ENCODE measurements at places on chromosomes 4 and X.
A peak's percentile ranks its signal among the peaks of the same experiment; 100 is the strongest.

GRCh38 chr4:14768449-14768848 lies 233.8 kb upstream of the CPEB2 start:
- DNase-seq, result no peak

DNA sequence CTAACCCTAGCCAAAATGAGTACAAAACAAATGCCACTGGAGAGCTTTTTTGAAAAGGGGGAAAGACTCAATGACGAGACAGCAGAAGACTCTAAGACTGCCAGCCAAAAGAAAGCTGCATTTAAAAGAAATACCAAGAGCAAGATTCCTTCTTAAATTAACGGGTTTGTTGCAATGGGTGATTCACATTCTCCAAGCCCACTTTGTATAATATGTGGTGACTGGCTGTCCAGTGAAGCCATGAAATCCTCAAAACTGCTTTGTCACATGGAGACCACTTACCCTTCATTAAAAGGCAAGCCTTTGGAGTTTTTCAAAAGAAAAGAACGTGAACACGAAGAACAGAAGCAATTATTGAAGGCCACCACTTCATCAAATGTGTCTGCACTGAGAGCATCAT lies 68.2 kb downstream of the MRPL1 start:
- peak; percentile 23 for DNase-seq

GRCh38 chr4:121107507-121107906 lies 35.2 kb upstream of the NDNF start:
- DNase-seq, result no peak

- no peak for DNase-seq
Measured at GRCh38 chr4:7394681-7395451, 39.9 kb downstream of the PSAPL1 start.

DNA sequence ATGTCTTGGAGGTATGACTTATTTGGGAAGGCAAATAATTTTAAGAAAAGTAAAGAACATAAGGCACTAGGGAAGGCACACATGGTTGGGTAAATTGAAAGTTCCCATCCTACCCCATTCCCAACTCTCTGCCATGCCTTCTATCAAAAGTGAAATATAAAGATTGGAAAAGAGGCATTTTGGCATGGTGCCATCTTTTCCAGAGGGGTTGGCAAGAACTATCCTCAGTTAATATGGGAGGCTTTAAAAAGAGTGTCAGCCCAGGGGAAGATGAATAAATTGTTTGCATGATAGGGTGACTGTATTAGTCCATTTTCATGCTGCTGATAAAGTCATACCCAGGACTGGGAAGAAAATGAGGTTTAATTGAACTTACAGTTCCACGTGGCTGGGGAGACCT lies 150.8 kb upstream of the BOD1L1 start:
- DNase-seq, result no peak

- DNase-seq, result no peak
Measured at GRCh38 chr4:145389550-145389949, 92.1 kb upstream of the SMAD1 start.

GRCh38 chrX:139106069-139106468 lies 394.6 kb upstream of the FGF13 start:
- peak; percentile 46 for DNase-seq

- DNase-seq, result no peak
Measured at GRCh38 chr4:153064571-153064970, 128.4 kb downstream of the FHDC1 start.

- peak; percentile 75 for DNase-seq
Measured at GRCh38 chr4:142549726-142550463, 296.2 kb downstream of the INPP4B start.

DNA sequence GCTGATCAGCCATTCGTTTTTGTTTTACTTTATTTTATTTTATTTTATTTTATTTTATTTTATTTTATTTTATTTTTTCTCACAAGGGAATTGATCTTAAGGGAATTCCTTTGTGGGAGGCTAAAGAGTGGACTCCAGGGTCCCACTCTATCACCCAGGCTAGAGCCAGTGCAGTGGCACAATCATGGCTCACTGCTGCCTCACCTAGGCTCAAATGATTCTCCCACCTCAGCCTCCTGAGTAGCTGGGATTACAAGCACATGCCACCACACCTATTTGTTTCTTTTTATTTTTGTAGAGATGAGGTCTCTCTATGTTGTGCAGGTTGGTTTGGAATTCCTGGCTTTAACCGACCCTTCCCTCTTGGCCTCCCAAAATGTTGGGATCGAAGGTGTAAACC lies 17.5 kb upstream of the PABPC4L start:
- no peak for DNase-seq

- no peak for DNase-seq
Measured at GRCh38 chrX:87299563-87300160, 217.9 kb upstream of the KLHL4 start.

DNA sequence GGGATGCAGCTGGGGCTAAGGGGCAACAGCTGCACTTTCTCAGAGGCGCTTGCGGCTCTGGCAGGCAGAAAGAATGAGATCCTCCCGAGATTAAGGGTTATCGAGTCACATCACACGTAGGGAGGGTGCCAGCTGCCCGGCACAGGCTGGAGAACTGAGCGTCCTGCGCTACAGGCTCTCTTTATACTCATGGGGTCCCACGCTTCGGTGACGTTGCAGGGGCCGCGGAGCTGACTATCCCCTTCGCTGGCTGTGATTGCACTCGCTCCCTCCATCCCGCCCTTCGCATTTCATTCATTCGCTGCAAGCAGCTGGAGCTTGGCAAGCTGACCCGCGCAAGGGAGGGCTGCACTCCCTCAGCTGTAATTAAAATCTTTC lies at the start of gene TACR3:
TSS of gene TACR3 (minus strand) at position 156 of the 378 bp plus-strand sequence. CDS start 310 bp downstream, outside the sequence.
- peak; percentile 1 for DNase-seq

DNA sequence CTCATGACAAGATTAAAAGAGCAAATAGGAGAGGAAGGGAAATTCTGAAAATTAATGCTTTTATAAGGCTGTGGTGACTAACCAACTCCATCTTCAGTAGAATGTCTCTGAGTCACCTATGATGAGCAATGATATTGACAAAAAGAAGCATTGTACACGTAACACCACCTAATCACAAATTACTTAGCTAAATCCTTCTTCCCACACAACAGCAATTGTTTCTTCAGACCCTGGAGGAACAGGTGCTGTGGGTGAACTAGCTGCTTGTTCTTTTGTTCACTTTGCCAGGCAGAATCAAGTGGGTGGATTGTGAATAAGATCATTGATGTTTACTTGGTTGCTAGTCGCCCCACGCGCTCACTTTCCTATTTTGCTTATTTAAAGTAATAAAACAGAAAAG lies 315.5 kb downstream of the CAMK2D start:
- DNase-seq, result peak; percentile 80

- DNase-seq, result no peak
Measured at GRCh38 chrX:46263494-46263893, 281.7 kb downstream of the ZNF674 start.

DNA sequence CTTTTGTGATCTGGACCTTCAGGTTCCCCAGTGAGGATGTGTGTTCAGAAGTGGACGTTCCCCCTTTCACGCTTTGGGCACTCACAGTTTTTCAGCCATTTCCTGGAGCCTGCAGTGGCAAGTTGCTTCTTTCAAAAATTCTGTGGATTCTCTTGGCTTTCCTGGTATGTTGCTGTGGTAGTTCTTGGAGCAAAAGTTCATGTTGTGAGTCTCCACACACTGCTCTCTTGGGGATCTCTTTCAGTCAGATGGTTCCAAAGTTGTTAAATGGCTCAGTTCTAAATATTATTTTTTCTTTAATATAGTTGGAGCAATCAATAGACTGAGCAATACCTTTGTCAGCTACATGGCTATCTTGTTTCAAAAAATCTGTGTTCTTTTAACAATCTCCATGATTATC lies 28.5 kb upstream of the BANK1 start:
- DNase-seq, result no peak

- DNase-seq, result no peak
Measured at GRCh38 chr4:9765091-9765490, 16.3 kb upstream of the DRD5 start.

- DNase-seq, result peak; percentile 90
Measured at GRCh38 chr4:76998251-76998901, 48.8 kb downstream of the SEPTIN11 start.

GRCh38 chr4:157992038-157992705 lies 180.7 kb downstream of the GASK1B start:
- peak; percentile 67 for DNase-seq

DNA sequence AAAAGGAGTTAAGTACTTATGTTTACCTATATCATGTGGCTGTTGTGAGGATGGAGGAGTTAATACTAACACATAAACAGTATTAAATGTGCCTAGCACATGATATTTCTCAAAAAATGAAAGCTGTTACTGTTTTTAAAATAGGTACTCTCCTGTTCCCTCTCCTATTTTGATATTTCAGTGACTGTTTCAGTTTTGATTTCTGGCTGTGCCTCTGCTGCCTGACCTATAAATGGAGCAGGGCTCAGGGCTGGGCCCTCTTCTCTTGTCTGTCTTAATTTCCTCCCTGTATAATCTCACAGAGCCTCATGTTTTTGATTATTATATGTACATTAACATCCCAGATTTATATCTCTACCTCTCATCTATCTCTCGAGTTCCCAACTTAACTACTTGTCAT lies 93.3 kb downstream of the UGT8 start:
- DNase-seq, result no peak

DNA sequence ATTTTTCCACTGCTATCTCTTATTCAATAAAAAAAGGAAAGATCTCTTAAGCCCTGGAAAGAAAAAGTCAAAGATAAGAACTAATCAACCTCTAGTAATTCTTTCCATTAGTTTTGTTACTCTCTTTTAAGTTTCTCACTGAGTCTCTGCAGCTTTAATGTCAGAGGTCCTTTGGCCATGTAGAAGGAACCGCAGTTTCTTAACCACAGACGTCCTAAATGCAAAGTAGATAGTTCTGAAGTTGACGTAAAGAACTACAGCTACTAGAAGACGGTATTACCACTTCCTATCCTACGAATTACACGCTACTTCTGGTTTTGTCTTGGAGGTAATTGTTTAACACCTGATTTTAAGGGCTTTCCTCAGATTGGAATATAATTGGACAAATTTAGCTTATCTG lies 325.9 kb downstream of the ANKRD50 start:
- no peak for DNase-seq

GRCh38 chr4:128862608-128863311 lies 53.3 kb downstream of the JADE1 start:
- DNase-seq, result no peak

- no peak for DNase-seq
Measured at GRCh38 chr4:34372815-34373214, 1871.5 kb downstream of the ARAP2 start.

DNA sequence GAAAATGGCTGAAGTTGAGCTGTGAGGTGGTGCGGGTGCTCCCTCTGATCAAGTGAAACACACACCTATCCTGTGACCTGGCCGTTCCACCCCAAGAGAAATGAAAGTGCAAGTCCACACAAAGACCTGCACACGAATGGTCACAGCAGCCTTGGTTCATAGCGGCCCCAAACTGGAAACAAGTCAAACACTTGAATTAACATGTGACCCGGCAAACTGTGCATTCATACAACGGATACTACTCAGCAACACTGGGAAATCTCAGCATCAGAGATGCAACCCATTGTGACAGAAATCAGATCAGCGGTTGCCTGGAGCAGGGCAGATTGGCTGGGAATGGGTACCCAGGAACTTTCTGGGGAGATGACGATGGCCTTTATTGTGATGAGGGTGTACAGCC lies 7.6 kb downstream of the G6PD start:
- no peak for DNase-seq

DNA sequence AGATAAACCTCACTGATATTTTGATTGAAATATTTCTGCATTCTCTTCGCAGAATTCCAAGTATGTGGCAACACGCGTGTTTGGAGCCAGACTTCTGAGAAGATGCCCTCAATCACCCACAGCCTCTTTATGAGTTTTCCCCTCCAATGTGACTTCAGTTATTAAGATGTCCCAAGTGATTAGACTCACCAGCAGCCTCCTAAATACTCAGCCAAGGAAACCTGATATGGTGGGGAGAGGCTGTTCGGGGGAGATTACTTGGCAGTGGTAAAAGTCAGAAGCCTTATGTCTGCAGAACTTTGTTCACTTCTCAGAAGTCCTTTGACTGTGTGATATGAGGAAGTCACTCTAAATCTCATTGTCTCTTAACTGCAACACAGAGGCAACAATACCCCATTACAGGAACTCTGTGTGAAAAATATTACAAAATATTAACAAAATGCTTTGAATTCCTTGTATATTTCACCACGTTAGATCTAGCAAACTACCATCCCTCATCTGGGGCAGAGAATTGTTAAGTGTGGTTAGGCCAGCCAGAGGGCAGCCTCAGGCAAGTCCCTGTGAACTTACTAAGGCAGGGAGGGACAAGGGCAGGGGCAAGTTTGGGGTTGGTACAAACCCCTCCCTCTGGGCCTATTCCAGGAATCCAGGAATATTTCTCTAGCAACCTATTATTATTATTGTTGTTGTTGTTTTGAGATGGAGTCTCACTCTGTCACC lies 151.4 kb upstream of the USP9X start:
- DNase-seq, result peak; percentile 84

DNA sequence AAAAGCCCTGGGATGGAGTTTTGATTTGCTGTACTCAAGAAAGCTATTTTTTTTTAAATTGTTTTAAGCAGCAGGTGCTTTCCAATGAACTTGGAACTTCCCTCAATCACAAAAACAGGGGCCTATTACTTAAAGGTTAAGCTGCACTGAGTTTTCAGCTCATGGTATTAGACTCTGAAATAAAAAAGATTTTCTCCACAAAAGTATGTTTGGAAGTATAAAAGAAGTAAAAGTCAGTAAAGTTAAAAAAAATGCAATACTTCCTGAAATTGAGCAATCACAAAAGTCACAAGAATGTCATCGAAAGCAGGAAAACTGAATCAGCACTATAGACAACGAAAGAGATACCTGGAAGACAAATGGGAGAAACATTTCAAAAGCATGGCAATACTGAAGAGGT lies 38.9 kb upstream of the PLAC8 start:
- DNase-seq, result no peak

DNA sequence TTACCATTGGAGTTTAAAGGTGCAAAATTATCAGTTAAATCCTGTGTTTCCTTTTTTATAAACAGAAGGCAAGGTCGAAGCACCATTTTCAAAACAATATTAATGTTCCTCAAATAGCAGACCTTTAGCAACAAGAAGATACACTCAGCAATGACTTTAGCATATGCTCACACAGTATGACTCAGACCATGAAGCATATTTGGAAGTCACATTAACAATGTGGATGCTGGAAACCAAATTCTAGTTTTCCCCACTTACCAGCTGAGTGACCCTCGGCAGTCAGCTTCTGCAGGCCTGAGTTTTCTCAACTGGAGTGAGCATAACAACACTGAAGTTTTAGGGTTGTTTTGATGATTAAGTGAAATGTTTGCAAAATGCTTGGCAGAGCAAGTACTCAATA lies 130.5 kb downstream of the ANK2 start:
- peak; percentile 34 for DNase-seq

- DNase-seq, result no peak
Measured at GRCh38 chr4:41065434-41066006, 148.8 kb downstream of the APBB2 start.

- no peak for DNase-seq
Measured at GRCh38 chr4:173174594-173175012, 6.0 kb downstream of the GALNT7 start.

- peak; percentile 14 for DNase-seq
Measured at GRCh38 chr4:5785806-5786680, 75.0 kb downstream of the EVC start.

DNA sequence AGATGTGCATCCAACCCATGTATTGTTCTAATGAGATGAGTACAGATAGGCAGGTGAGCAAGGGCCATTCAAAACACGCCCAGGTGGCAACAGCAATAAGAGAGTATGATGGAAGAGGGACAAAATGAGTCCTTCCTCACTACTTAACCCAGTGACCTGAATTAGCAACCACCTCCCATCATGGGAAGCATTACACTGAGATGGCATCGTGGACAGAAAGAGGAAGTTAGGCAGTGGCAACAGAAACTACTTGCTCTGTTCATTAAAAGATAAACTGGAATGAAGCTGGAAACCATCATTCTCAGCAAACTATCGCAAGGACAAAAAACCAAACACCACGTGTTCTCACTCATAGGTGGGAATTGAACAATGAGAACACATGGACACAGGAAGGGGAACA lies 17.2 kb downstream of the RXFP1 start:
- DNase-seq, result no peak
